NCI-H1105 (cell line): ENCODE measurements at places on chromosomes 16 and 17.

GRCh38 chr16:15966836-15967546, 17.6 kb downstream of the ABCC1 start:
- no peak for DNase-seq

- DNase-seq, result no peak
These were observed 13.0 kb upstream of the TMEM92 start for GRCh38 chr17:50261051-50261915.

DNA sequence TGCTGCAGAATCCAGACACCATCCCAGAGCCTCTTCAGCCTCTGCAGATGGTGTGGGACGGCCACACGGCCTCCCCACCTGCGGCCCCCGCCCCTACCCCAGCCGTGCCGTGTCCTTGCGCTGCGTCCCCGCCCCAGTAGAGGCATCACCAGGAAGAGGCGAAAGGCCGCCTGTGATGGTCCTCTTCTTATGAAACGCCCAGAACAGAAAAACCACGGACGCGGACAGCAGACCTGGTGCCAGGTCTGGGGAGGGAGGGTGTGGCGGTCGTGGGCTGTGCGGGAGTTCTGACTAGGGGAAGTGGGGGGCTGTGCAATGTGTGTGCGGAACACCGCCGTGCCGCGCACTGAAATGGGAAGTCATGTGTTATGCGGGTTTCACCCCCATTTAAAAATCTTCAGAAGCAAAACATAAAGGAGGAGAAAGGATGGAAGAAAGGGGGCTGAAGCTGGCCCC, 25.5 kb downstream of the ACSF3 start:
- DNase-seq, result no peak

DNA sequence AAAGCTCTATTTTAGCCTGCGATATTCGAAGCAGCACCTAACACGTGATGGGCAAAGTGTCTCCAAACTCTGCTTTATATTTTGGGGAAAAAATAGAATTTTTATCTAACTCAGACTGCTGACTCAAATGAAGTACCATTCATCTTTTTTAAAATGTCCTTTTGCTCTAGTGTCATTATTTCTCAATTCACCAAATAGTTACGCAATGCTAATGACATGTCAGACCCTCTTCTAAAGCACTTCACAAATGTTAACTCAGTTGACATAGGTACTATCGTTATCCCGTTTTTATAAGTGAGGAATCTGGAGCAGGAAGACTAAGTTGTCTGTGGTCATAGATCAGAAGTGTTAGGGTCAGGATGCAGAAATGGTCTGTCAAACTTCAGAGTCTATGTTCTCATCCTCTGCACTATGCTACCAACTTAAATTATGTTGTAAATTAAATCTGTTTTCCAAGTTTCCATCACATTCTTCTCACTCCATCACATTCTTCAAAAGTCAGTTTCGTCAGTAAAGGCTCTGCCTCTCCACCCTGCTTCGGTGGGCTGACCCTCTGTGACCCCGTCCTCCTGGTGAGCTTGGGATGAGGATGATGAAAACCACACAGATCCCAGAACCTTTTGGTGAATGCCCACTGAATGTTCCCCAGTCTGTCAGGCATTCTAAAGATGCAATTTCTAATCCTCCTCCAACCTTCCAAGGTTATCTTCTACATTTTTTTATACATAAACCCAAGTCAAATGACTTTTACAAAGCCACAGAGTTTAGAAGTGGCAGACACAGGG, 102.8 kb downstream of the ADAMTS18 start:
- DNase-seq, result no peak

- no peak for DNase-seq
These were observed 9.8 kb upstream of the SLC6A2 start for GRCh38 chr16:55645986-55646385.

- DNase-seq, result no peak
These were observed 60.8 kb upstream of the CORO6 start for GRCh38 chr17:29683481-29683880.
